ENCODE measurements at places on chromosomes 2 and 18.

GRCh38 chr2:51650769-51651168 is 618.8 kb upstream of the NRXN1 start:
- no peak for DNase-seq

DNA sequence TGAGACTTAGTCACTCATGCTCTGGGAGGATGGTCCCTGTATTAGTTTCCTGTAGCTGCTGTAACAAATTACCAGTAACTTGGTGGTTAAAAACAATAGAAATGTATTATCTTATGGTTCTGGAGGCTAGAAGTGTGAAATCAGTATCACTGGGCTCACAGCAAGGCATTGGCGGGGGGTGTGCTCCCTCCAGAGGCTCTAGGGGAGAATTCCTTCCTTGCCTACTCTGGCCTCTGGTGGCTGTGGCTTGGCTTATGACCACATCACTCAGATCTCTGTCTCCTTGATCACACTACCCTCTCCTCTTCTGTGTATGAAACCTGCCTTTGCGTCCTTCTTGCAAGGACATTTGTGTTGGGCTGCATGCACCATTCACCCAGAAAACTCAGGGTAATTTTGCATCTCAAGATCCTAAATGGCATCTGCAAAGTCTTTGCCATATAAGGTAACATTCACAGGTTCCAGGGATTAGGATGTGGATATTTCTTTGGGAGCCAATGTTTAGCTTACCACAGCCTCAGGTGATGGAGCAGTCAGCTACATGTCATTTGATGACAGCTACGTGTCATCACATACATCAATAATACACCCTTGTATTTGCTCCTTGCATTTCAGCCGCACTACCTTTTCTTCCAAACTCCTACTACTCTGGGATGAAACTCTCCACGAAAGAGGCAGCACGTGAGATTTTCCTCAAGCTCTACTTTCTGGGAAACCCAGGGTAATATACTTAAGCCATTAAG is 49.6 kb upstream of the POU3F3 start:
- no peak for DNase-seq

DNA sequence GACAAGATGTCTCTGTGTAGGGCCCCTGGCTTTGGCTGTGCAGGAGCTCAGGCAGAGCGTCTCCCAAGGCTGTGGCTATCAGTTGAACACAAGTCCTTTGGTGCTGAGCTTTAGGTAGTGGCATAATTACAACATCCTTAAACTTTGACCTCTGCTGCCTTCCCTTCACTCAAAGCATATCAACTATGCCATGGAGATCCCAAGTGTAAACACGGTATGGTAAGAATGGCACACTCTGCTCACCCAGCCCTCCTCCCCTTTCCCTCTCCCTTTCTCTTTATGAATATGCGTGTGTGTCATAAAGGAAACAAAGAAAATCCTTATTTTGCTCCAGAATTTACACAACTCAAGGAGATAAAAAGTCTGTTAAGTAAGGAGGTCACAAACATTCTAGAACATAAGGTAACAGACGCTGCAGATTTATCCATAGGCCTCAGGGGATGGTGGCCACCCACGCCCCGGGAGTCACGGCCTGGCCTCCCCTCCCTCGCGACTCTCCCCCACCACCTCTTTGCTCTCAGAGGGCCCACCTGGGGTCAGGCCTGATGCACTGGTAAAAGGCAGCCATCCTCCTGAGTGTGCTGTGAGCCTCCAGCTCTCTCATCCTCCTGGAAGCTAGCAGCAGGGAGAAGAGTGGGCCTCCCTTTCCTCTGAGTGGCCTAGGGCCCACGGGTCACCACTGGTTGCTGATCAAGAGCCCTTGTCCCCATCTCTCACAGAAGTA is 67.3 kb downstream of the CRACDL start:
- no peak for DNase-seq

GRCh38 chr2:79271456-79271855 is 111.9 kb upstream of the REG3A start:
- no peak for DNase-seq

GRCh38 chr2:30266051-30266621 is 34.8 kb downstream of the LBH start:
- no peak for DNase-seq

DNA sequence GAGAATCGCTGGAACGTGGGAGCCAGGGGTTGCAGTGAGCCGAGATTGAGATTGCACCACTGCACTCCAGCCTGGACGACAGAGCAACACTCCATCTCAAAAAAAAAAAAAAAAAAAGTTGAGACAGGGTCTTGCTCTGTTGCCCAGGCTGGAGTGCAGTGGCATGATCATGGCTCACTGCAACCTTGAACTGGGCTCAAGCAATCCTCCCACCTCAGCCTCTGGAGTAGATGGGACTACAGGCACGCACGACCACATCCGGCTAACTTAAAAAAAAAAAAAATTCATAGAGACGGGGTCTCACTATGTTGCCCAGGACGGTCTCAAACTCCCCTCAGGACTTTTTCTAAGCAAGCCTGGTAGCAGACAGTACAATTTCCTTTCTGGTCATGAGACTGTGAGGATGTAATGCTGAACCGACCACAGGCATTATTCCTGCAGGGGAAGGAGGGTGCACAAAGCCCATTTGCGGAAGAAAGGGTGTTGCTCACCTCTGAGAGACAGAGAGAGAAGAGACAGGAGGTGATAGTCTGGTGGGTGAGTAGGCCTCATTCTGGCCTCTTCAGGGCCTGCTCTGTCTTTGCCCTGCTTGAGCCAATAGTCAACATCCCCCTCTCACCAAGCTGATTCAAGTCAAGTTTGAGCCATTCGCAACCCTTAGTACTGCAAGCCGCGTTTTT is 205.3 kb downstream of the ZFP36L2 start:
- no peak for DNase-seq

- DNase-seq = no peak
Measured at GRCh38 chr2:99971326-99971900, 171.0 kb downstream of the AFF3 start.

GRCh38 chr2:46971929-46972328 is 56.3 kb upstream of the MCFD2 start:
- no peak for DNase-seq

DNA sequence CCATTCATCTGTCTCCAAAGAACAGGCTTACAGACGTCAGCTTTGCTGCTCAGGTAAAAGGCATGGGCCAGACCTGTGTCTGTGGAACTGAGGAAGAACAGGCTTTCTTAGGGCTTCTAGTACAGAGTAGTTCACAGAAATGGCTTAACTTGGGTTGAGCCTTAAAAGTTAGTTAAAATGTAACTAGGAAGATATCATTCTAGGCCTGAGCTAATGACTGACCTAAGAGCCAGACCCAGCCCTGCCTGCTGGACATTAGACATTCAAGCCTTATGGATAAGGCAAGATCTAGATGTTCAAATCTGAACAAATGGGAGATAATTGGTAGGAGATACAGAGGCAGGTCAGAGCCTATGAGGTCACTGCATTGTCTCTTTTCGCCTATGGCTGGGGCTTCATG is 73.9 kb upstream of the SLC14A2 start:
- no peak for DNase-seq
